HuH-7.5 (cell line): ENCODE measurements at places on chromosomes 12 and 14.
A peak's percentile ranks its signal among the peaks of the same experiment; 100 is the strongest.

DNA sequence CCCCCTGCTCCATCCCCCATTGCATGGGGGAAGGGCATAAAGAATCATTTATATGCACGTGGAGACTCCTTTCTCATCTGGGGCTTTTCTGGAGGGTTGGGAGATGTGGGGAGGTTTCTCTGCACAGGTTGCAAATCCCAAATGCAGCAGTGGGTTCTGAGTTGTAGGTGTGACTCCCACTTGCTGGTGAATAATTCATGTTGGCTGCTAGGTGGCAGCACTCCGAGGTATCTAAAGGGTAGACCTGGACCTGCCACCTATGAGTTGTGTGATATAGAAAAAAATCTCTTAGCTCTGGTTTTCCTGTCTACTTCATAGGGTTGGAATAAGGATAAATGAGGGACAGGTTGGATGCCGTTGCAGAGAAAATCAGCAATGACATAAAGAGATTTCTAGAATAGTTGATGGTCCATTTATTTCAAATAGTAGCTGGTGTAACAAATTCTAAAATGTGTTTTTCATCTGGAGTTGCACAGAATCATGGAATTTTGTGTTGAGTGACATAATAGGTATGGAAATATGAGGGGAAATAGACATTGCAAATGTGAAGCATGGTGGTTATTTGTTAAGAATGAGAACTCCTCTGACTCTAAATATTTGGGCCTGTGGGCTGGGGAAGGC, 4.6 kb downstream of the MARCHF9 start:
- DNase-seq, result peak; percentile 82

- no peak for DNase-seq
Observed at GRCh38 chr12:18640321-18640955, 97.4 kb downstream of the PLCZ1 start.

GRCh38 chr14:48111151-48111550, 435.7 kb upstream of the MDGA2 start:
- no peak for DNase-seq

DNA sequence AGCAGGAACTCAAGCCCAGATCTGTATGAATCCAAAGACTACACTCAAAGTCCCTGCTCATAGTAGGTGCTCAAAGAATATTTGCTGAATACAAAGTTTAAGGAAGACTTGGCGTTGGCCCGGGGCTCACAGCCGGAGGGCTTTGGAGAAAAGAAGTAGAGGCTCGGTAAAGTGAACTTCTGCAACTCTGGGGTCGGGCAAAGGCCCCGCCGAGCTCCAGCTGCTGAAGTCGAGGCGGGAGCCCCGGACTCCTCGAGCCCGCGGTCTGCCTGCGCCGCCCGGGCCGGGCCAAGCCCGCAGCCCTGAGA, 335 bp downstream of the GCN1 start:
- DNase-seq, result no peak

DNA sequence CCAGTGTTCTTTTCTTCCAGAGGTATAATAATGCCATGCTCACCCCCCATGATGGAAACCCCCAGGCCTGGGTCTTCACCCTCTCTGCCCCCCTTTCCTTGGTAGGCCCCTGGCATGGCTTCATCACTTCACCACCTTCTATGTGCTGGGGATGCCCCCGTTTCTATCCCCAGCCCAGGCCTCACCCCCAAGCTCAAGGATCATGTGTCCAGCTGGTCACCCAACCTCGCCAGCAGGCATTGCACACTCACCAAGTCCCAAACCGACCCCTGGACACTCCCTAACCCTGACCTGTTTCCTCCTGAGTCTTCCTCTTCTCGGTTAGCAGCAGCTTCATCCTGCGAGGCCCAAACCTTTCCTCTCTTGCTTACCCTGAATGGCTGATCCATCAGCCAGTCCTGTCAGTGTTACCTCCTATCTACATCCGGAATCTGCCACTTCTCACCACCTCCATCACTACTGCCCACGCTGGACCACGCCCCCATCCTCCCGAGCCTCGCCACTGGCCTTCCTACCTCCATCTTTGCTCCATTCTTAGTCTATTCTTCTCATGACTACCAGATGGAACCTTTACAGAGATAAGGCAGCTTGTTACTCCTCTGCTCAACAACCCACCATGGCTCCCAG, 69.0 kb downstream of the MVK start:
- no peak for DNase-seq

- DNase-seq, result no peak
Observed at GRCh38 chr14:77542421-77543239, 44.0 kb upstream of the ISM2 start.

- DNase-seq, result peak; percentile 32
Observed at GRCh38 chr12:122265886-122266229, 436 bp downstream of the VPS33A start.

GRCh38 chr14:34113005-34113511, 162.2 kb upstream of the EGLN3 start:
- no peak for DNase-seq

DNA sequence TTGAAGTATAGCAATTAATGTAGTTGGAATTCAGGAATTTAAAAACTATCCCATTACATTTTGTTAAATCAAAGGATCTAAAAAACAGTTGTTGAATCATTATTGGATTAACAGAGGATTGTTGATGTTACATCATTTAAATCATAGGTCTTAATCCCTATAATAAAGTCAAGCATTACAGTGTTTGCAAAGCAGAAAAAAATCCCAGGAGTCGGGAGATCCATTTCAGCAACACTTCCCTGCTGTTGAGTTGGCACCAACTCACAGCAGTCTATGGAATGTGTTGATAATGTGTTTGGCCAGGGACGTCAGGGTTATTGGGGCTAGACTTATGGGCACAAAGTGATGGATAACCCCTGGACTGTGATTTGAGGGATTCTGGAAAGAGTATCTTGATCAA, 99.1 kb upstream of the TMTC1 start:
- no peak for DNase-seq

- DNase-seq, result no peak
Observed at GRCh38 chr14:23093104-23093503, 1.8 kb downstream of the ACIN1 start.

DNA sequence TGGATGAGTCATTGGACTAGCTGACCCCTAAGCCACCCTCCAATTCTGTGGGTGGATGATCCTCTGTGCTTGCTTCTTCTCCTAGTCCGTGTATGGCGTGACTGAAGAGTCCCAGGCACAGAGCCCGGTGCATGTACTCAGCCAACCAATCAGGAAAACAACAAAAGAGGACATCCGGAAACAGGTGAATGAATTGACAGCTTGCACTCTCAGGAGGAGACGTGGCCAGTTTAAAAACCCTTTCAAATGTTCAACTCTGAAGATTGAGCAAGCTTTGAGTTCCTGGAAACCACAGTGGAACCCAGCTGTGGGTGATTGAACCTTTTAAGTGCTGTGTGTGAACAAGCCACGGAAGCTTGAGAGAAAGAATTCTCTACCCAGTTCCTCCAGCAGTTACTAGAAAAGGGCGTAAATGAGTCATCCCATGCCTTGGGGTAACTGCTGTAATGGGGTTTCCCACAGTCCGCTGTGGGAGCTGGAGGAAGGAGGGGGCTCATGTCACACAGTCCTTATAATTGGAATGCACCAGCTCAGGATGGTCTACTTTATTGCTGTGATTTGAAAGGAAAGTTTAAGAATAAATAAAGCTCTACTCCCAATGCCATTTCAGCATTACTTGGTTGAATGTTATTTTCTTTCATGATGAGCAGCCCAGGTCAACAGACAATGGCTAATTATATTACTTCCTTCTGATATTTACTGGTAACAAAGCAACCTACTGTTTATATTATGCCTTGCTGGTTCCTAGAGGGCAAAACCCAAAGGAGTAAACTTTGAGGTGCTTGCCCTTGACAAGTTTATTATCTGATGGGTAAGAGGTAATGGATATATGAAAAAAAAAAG, 417.0 kb downstream of the DPF3 start:
- no peak for DNase-seq

- DNase-seq, result no peak
Observed at GRCh38 chr12:42705863-42706262, 116.3 kb upstream of the PRICKLE1 start.

GRCh38 chr14:102738373-102739189, 38.7 kb upstream of the TRAF3 start:
- DNase-seq, result no peak

- peak; percentile 28 for DNase-seq
Observed at GRCh38 chr14:37546621-37547447, 48.2 kb downstream of the FOXA1 start.

- DNase-seq, result peak; percentile 16
Observed at GRCh38 chr14:49173765-49174373, 412.3 kb downstream of the RPS29 start.

- no peak for DNase-seq
Observed at GRCh38 chr12:27347779-27348178, 15.1 kb downstream of the BMAL2 start.

DNA sequence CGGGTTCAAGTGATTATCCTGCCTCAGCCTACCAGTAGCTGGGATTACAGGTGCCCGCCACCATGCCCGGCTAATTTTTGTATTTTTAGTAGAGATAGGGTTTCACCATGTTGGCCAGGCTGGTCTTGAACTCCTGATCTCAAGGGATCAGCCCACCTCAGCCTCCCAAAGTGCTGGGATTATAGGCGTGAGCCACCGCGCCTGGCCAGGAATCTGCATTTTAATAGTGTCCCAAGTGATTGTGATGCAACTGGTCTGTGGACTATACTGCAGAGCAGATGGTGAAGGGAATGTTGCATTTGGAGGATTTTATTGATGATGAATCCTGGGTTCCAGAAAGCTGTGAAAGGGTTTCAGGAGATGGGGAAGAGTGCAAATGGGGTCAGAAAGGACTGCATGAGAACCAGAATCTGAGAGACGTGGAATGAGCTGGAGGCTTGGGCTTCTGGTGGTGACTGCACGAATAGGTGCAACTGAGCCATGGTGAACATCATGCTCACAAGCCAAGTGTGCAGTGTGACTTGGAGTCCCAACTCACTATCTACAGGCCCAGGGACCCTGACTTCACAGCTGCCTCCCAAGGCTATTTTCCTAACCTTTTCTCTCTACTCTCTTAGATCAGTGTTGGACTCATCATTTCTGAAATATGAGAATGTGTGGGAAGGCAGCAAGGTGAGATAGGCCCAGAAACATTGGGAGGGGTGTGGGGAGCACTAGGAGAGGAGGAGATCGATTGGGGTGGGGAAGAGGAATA, 4.5 kb downstream of the RPS26 start:
- DNase-seq, result no peak

- DNase-seq, result no peak
Observed at GRCh38 chr12:92332552-92332951, 186.9 kb upstream of the BTG1 start.

DNA sequence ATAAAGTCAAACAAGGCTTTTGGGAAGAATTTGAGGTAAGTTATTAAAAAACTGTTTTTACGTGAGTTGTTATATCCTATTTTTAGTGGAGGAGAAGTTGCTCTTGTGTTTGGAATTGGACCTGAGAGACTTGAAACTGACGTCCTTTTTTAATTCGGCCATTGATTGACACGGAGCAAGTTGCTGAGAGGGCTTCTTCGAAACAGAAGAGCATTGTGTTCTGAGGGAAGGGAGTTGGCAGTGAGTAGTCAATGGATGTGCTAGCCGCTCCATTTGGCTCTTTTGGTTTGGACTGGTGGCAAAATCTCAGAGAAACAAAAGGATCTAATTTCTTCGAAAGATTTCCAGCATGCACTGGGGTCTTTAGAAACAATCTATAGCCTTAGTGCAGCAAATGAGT, 37.3 kb downstream of the PTPN11 start:
- DNase-seq, result no peak

DNA sequence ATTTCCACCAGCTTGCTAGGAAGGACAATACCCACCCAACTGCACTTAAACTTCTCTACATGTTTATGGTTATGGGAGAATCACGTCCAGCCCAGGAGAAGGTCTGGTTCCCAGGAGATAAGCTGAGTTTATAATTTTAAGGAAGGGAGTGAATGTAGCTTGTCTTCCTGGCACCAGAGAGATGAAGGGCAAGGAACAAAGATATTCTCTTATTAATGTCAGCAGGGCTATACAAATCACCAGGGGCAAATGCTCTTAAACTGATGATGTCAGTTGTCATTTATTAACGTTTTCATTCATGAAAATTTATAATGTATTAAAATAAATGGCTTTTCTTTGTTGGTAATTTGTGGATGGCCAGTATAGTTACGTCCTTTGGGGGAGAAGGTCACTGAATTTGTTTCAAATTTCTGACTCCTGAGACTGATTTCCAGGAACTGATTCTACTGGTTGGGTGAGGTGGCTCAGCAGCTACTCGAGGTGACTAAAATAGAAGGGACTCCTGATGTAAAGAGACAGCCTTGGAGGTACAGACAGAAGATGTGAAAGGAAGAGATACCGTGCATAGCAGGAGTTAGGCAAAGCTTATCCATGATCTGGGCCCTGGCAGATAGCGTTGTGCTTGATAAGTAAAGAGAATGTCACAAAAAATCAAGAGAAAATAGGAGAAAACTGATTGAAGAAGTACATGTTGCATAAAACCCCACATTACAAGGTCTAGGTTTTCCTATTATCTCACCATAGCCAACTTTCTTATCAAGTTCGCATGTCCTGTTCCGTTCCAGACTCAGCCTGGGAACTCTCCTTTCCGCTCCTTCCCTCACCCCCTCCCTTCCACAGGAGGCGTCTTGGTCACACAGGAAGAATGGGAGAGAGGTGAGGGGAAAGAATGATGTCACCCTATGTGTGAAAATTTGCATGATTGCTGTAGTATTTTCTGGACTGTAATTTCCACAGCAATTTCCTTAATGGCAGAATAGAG, 367.1 kb upstream of the FAR2 start:
- no peak for DNase-seq

DNA sequence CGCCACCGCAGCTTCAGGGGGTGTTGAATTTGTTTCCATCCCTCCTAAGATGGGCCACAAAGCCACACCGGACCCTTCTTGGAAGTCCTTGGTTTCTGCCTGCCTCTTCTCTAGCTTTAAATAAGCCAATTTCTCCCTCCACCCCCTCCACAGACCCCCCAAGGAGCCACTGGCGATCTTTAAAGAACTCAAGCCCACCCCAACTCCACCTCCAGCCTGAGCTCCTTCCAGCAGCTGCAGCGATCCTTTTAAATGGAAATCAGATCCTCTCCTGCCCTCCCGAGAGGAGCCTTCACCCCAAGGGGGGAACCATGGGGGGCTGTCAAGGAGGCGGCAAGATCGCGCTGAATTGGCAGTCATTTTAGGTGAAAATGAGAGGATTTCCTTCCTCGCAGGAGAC, 133.1 kb downstream of the NCOR2 start:
- DNase-seq, result no peak

- DNase-seq, result no peak
Observed at GRCh38 chr12:31835276-31835882, 106.6 kb upstream of the AMN1 start.

DNA sequence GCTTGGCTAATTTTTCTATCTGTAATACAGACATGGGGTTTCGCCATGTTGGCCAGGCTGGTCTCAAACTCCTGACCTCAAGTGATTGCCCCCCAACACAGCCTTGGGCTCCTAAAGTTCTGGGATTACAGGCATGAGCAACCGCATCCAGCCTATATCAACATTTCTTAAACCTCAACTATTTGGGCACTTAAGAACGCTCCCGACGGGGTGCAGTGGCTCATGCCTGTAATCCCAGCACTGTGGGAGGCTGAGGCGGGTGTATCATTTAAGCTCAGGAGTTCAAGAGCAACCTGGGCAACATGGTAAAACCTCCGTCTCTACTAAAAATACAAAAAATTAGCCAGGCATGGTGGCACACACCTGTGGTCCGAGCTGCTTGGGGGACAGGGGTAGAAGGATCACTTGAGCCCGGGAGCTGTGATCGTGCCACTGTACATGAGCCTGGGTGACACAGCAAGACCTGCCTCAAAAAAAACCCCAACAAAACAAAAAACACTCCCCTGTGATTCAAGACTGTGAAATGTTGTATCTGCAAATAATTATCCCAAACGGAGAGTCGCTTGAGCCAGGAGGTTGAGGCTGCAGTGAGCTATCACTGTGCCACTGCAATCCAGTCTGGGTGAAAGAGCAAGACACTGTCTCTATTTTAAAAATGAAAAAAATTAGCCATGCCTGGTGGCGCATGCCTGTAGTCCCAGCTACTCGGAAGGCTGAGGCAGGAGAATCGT, 21.5 kb downstream of the PPTC7 start:
- no peak for DNase-seq
